ENCODE measurements at places on chromosomes 6 and 20. TPM values are rescaled to one million over a fixed set of nuclear protein-coding genes. Genes with fewer than 3 reads are reported as not detected.
A peak's percentile ranks its signal among the peaks of the same experiment; 100 is the strongest.

The SLC16A10 gene
- total RNA-seq: 0.41 TPM

DNA sequence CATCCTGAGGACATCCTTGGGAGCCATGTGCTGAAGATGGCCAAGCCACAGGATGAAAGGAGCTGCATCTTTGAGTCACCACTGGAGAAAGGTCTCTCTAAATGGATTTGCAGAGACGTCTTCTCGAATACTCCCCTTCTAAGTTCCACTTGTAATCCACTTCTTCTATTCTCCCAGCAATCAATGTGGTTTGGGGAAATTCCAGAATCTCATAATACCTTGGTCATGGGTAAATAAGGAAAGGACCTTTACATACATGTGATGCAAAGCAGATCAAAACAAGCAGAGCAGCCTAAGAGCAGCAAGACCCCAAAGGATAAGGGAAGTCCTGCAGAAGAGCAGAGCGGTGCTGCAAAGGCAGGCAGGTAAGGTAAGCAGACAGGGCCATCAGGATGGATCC lies 35.3 kb downstream of the TRIM38 start:
- no peak for DNase-seq

DNA sequence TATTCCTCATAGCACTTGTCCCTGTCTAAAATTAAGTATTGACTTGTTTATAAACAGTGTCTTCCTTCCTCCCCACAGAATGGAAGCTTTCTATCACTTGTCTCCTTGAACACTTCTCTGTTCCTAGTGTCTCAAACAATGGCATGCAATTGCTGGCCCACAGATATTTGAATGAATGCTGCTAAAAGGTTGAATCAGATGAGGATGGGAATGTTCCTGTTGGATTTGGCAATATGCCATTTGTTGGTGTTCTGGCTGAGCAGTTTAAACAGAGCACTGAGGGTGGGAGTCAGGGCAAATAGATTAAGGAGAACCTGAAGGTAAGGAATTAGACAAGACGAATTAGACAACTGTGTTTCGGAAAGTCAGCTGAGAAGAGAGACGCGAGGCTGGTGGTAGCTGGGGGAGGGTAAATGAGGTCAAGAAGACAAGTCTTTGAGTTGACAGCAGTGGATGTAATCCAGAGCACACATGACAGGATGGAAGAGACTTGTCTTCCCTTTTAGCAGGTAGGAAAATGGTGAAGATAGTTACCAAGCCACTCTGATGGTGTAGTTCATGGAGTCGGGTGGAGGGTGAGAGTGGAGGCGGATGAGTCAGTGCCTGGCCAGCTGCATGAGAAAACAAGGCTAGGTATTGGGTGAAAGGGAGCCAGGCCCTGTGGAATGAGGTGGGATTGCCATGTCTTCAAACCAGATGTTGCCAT lies 58.3 kb upstream of the GNRH2 start:
- DNase-seq: peak; percentile 14

GRCh38 chr20:23925789-23926525 lies 46.4 kb upstream of the CST5 start:
- DNase-seq: no peak

The POU5F1 gene
- not detected for total RNA-seq

- no peak for DNase-seq
Observed at GRCh38 chr6:42693725-42694323, 28.6 kb downstream of the PRPH2 start.

DNA sequence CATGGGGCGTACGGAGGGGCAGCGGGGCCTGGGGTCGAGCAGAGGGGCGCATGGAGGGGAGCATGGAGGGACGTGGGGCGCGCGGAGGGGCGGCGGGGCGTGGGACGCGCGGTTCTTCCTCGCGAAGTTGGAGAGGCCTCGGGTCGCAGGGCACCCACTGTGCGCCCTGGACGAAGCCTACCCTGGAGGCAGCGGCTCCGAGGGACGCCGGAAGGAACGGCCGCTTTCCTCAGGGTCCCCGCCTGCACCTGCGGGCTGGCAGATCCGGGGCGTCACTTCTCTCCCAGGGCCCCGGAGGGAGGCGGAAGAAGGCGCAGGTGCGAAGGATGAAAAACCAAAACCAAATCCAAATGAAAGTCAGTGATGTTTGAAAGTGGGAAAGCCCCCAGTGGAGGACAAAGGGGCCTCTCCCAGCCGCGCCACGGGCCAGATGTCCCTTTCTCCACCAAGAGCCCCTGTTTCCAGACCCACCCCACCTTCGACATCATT lies 142.1 kb upstream of the PDE10A start:
- no peak for DNase-seq

DNA sequence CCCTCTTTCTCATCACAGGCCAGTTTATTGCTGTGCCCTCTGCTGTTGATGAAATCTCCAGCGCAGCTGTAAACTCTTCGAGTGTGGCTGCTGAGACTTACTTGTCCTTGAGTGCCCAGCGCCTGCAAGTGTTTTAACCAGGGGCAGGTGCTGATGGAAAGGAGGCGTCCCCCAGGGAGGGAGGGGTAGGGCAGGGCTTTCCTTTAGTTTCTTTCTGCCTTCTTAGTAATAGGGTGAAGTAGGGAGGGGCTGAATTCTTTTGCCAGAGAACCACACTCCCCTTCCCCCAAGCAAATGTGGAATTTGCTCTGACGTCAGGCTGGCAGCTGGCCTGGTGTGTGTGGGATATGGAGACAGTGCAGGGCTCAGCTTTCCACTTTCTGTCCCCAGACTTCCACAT lies 61.2 kb downstream of the IGF2R start:
- peak; percentile 94 for DNase-seq

GRCh38 chr20:45429618-45430017 lies 13.7 kb downstream of the PIGT start:
- no peak for DNase-seq

- peak; percentile 18 for DNase-seq
Observed at GRCh38 chr6:21887231-21888185, 294.0 kb downstream of the SOX4 start.

The SLC22A3 gene
- 0.10 TPM for total RNA-seq

DNA sequence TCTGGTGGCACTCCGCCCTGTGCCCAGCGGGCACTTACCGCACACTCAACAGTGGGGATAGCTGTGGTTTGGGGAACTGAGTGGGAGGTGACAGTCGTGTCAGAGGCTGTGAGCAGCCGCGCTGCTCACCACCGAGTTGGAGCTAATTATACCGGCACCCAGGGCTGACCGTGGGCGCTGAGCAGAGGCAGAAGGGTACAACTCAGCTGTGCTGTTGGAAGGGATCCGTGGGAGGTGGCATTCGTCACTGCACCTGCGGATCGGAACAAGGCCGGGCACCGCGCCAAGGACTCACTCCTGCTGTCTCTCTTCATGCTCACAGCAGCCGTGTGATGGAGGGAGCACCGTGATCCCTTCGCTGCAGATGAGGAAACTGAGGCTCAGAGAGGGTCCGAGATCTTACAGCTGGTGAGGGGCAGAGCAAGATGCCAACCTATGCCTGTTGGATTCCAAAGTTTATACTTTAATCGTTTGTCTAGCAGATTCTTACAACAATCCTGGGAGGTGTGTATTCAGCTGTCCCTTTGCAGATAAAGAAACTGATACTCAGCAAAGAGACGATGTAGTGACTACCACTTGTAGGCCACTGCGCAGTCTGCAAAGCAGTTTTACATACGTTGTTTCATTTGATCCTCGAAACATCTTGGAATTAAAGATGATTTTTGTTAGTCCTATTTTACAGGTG lies 713 bp upstream of the ELMO2 start:
- DNase-seq: peak; percentile 57

The KCNG1 gene
- 6.2 TPM for total RNA-seq

- no peak for DNase-seq
Observed at GRCh38 chr6:167799033-167799821, 27.5 kb upstream of the AFDN start.

DNA sequence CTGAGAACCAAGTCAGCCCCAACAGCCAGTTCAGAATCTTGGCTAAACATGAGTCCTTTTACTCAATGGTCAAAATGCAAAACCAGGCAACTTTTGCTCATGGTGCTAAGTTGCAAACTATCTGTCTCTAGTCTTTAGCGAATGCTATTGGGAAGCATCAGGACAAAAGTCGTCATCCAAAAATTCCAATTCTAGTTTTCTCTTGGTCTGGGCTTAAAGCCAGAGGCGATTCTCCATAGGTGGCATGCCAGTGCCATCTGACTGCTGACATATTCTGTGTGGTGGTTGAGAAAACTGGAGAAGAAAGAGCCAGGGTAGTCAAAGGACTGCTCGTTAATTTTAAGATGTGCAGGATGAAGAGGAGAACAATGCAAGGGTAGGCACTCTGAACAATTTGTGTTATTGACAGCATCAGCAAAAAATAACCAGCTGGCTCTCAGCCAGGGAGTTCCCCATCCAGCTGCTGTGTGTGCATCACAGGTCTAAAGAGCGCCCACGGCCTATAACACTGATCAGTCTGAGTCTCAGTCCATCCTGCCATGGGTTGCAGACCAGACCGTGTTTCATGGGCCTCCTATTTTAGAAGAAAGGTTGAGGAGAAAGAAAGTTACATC lies 313.6 kb downstream of the ALDH8A1 start:
- no peak for DNase-seq
